ENCODE measurements at places on chromosomes 5 and 9.

GRCh38 chr5:176531902-176532493 is 5.2 kb downstream of the RNF44 start:
- DNase-seq: no peak

GRCh38 chr9:111320631-111321030 is 9.4 kb downstream of the OR2K2 start:
- no peak for DNase-seq

GRCh38 chr9:35464141-35465025 is 25.5 kb upstream of the RUSC2 start:
- no peak for DNase-seq

- DNase-seq: no peak
These were observed 9.2 kb downstream of the REEP2 start for GRCh38 chr5:138448070-138448469.

- no peak for DNase-seq
These were observed 13.2 kb upstream of the C5orf58 start for GRCh38 chr5:170219615-170220014.

GRCh38 chr9:112532427-112532826 is 45.8 kb downstream of the KIAA1958 start:
- no peak for DNase-seq

DNA sequence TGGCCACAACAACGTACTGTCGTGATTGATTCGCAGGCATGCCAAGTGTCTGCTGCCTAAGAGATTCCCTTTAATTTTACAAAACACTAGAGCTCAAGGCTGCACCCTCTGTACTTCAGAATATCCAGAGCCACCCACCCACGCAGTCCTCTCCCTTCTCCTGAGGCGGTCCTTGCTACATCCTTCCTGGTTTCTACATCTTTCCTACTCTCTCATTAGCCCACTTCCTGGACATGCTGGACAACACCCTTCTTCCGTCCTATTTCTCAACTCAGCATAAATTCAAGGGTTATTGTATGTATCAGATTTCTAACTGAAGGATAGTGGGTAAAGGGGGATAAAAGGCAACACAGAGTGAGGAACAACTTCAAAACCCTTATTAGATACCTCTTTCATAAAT is 148.4 kb upstream of the MAP3K1 start:
- DNase-seq: no peak

GRCh38 chr5:59038798-59039295 is 456.0 kb downstream of the RAB3C start:
- no peak for DNase-seq

DNA sequence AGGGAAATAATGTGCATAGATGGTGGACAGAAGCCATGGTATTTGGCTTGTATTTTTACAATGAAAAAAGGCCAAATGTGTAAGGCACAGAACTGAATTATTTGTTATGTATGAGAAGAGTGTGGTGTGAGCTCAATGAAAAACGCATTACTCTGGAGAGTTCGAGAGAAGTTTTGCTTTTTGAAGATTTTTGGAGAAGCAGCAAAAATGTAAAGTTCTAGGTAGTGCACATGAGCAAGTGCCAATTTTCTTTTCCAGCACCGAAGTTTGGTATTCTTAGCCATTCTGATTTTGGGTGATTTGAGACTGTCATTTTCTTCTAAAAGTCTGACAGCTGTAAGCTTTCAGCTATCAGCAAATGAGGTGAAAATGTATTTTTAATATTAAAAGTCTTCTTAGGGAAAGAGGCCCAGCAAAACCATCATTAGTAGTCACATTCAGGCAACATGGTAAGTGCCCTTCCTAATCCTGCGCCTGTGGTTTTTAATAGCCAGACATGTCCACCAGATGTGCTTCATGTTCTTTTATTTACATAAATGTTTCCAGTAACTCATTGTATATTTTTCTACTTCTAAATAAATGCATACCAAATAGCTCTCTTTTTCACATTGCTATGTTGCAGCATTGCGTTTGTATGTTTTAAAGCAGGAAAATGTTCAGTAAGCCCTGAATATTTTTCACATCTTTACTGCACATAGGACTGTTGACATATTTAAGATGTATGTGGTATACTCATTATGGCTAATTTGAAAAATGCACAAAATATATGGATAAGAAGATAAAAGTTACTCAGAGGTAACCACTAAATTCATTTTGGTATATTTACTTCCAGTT is 50.4 kb downstream of the RASGRF2 start:
- DNase-seq: no peak

GRCh38 chr9:113468716-113469448 is 5.4 kb downstream of the RGS3 start:
- DNase-seq: no peak

DNA sequence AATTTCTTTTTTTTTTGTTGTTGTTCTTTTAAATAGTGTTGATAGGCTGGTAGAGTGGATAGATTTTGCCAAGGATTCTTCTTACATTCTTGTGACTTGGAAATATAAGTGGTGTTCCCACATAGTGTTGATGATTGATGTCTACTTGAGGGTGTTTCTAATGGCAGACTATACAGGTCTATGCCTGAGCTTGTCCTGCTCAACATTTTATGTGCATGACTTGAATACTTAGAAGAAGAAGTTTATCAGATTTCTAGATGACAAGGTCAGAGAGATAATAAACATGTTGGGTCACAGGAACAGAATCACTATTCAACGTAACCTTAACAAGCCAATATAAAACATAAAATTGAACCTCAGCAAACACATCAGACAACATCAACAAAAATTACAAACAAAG is 24.2 kb downstream of the XRCC4 start:
- no peak for DNase-seq

- no peak for DNase-seq
These were observed 737.4 kb upstream of the GRAMD2B start for GRCh38 chr5:125685771-125686170.

DNA sequence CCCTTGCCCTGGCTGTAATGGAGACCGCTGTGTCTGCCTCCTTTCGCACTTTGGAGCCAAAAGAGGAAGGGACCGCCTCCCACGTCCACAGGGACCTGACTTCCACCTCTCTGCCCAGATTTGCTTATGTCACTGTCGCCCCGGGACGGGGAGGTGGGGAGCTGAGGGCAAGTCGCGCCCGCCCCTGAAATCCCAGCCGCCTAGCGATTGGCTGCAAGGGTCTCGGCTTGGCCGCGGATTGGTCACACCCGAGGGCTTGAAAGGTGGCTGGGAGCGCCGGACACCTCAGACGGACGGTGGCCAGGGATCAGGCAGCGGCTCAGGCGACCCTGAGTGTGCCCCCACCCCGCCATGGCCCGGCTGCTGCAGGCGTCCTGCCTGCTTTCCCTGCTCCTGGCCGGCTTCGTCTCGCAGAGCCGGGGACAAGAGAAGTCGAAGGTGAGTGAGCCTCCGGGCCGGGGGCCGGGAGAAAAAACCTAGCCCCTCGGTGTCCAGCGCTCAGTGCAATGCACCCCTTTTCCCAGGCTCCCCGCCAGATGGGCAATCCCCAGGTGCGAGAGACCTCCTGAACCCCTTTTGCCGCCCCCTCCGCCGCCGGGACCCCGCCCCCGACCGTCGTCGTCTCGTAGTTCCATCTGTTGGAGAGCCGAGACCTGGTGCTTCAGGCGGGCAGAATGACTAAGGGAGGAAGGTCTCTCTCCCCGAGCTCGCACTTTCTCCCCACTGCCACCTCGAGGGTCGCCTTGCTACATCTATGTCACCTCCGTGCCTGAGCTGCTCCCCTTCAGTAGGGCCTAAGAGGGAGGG is at the start of gene GPX3:
GPX3 (plus strand) TSS at position 288 of the 807 bp plus-strand sequence; CDS start at position 352, 64 bp downstream.
- DNase-seq: no peak

GRCh38 chr5:102663749-102664530 is 91.2 kb upstream of the PAM start:
- DNase-seq: no peak

- no peak for DNase-seq
These were observed 19.3 kb upstream of the CAMSAP1 start for GRCh38 chr9:135926402-135927194.

GRCh38 chr9:134644725-134645606 is 3.4 kb downstream of the COL5A1 start:
- no peak for DNase-seq

DNA sequence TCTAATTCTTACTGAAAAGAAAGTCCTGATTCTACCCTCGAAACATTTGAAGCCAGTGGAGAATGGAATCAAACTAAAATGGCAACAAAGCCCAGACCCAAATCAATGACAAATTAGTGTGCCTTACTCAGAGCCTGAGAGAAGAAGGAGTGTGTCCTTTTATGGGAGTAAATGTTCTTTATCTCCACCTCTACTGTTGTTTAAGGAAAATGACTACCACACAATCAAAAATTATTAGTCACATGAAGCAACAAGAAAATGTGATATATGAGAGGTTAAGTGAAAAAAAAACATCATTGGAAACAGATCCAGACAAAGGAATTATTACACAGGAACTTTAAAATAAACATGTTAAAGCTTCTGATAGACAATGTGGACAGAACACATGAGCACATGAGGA is 49.7 kb upstream of the FOXB2 start:
- no peak for DNase-seq

- no peak for DNase-seq
These were observed 72.7 kb upstream of the ATG10 start for GRCh38 chr5:81899123-81899522.

DNA sequence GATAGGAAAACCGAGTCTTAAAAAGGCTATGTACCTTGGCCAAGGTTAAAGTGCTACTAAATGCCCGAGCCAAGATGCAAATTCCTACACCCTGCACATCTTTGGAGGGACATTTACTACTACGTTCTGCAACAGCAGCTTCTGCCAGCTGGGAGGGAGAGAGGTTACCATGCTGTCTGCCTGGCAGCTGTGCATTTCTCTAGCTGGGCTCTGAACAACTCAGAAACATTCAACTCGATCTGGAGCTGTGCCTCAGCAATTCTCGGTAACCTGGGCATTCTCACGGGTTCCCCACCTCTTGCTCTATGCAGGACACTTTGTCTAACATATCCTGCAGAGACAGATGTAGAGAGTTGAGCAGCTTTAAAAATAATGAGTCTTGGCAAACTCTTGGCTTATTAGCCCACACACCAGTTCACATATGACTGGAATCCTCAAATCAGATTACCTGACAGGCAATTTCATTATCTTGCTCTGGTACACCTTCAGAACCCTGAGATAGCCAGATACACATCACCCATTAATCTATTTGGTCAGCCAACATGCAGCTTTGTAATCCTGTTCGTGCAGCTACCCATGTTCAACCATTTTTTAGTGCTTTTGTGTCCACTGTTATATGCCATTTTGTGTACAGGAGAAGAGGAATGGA is 115.8 kb downstream of the EFNA5 start:
- no peak for DNase-seq

DNA sequence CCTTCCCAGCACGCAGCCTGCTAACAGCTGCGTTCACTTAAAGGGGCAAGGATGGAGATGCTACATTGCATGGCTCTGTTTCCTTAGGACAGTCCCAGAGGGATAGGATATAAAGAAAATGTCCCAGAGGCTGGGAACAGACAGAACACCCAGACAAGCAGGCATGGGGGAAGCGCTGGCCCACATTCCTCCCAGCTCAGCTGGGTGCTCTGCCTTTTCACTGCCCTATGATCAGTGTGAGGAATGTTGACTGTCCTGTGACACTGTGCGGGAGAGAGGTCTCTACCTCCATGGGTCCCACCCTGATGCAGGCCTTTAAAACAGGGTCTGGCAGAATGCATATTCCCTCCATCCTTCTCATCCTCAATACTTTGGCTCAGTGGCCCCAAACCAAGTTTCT is 459.4 kb upstream of the DMAC1 start:
- DNase-seq: no peak

GRCh38 chr9:38246833-38247232 is 145.7 kb upstream of the ALDH1B1 start:
- no peak for DNase-seq

DNA sequence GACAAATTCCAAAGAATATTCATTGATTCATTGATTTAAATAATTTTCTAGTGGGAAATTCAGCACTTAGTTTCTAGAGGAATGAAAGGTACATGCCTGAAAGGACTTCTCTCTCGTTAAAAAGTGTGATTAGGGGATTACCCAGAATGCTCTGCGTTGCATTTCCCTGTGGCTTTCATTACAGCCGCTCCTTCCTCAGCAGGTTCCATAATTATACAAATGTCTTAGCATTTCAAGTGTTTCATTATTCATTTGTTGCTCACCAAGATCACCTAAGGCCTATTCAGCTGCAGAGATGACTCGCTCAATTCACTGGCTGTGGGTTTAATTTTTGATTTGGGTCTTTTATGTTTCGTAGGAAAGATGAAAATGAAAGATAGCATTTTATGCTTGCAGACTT is 52.8 kb downstream of the SPATA31C2 start:
- no peak for DNase-seq

DNA sequence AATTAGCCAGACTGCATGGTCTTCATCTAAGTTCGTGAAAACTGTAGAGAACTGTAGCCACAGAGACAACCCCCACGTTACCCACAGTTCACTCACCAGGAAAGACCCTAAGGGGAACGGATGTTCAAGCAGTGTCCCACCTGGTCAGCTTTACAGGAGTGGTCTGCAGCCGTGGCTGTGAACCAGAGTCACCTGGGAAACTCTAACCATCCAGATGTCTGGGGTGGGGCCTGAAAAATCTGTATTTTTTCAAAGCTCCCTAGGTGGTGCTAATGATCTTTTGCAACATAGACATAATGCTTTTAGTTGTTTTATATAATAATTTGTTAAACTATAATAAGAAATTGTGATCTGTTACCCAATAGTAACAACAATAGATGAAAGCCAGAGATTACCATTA is 47.7 kb upstream of the ANGPTL2 start:
- no peak for DNase-seq

- DNase-seq: no peak
These were observed 55.9 kb upstream of the UNC5A start for GRCh38 chr5:176754376-176754973.

DNA sequence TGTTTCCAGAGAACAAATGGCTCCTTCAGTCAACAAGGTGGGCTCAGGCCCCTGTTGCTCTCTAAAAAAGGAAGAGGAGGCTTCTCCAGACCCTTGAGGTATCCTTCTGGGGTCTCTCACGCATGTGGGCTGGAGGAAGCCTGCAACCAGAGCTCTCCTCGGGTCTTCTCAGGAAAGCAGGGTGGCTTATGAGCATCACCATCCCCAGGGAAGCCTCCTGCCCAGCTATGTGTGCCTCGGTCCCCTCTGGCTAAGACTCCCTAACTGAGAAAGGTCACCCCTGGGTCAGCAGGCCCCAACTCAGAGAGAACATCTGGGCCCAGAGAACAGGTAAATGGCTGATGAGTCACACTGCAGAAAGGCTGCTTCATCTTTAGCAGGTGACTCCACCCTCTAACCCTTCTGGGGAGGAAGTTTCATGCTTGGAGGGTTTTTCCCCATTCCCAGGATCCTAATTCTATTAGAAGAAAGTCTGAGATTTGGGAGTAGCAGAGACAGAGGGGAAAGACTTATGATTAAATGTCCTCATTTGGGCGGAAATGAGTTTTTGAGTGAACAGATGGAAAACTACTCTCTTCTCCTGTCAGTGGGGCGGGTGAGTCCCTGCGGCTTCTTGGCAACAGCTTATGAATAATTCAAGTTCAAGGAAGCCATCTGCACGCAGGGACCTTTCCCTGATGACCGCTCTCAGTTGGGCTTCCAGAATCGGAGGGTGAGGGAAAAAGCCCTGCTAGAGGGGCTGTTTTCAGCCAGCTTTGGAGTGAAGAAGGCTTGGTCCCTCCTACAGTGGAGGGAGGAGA is 41.9 kb downstream of the TGFBI start:
- no peak for DNase-seq

All from stimulated activated CD8-positive, alpha-beta memory T cell treated with anti-CD3 and anti-CD28 coated beads, Interleukin-4, amount 100 ng/mL, for 1 hour (primary cell).